ENCODE measurements at places on chromosomes 1 and 21.
A peak's percentile ranks its signal among the peaks of the same experiment; 100 is the strongest.

DNA sequence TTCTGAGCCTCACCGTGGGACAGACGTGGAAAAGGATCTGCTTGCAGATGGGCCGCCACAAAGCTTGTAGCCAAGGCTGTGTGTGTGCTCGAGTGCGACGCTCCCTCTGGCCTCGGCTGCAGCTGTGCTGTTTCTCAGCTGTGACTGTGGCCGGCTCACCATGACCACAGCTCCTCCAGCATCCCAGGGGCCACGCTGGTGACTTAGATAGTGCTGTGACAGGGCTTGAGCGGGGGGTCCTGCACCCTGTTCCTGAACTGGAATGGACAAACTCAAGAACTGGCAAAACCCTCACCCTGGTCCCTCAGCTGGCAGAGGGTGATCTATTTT is 17.4 kb upstream of the ACTRT2 start:
- DNase-seq: no peak

GRCh38 chr1:47738560-47739182 is 258.5 kb downstream of the TRABD2B start:
- DNase-seq: peak; percentile 53

- peak; percentile 55 for DNase-seq
Observed at GRCh38 chr1:200415789-200416593, 6.2 kb upstream of the ZNF281 start.

GRCh38 chr1:243791586-243792267 is 58.3 kb downstream of the AKT3 start:
- no peak for DNase-seq

DNA sequence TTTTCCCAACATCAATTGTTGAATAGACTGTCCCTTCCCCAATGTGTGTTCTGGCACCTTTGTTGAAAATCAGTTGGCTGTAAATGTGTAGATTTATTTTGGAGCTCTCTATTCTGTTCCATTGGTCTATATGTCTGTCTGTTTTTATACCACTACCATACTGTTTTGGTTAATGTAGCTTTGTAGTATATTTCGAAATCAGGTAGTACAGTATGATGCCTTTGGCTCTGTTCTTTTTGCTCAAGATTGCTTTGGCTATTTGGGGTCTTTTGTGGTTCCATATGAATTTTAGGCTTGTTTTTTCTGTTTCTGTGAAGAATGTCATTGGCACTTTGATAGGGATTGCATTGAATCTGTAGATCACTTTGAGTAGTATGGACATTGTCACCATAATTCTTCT is 8.1 kb downstream of the ACOT11 start:
- DNase-seq: no peak

- DNase-seq: no peak
Observed at GRCh38 chr1:208857465-208857864, 613.3 kb upstream of the PLXNA2 start.

GRCh38 chr1:113281550-113281949 is 108.8 kb upstream of the MAGI3 start:
- no peak for DNase-seq

Data from left cardiac atrium (tissue), 4 donors.